RPMI8226 (cell line): ENCODE measurements at places on chromosomes 12 and 14.
A peak's percentile ranks its signal among the peaks of the same experiment; 100 is the strongest.

- DNase-seq = peak; percentile 43
Observed at GRCh38 chr14:80996049-80996901, 40.9 kb downstream of the TSHR start.

DNA sequence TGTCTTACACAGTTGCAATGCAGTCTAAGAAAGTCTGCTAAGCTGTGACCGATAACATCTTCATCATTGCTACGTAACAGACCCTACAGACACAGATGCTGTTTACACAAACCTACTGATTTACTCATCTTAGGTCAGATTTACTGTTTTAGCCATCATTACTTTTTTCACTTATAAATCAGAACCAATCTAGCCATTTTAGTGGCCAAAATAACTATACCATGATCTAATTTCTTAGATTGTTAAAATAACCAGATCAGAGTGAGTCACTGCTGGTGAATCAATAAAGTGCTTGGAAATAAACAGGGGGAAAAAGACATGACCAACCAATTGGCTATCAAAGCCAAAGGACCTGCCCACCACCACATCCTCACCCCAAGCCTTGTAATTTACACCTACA, 57.0 kb upstream of the FOXN3 start:
- no peak for DNase-seq

- no peak for DNase-seq
Observed at GRCh38 chr14:104314251-104314941, 176.0 kb downstream of the KIF26A start.

GRCh38 chr12:5008661-5009060, 35.0 kb upstream of the KCNA5 start:
- DNase-seq = no peak

DNA sequence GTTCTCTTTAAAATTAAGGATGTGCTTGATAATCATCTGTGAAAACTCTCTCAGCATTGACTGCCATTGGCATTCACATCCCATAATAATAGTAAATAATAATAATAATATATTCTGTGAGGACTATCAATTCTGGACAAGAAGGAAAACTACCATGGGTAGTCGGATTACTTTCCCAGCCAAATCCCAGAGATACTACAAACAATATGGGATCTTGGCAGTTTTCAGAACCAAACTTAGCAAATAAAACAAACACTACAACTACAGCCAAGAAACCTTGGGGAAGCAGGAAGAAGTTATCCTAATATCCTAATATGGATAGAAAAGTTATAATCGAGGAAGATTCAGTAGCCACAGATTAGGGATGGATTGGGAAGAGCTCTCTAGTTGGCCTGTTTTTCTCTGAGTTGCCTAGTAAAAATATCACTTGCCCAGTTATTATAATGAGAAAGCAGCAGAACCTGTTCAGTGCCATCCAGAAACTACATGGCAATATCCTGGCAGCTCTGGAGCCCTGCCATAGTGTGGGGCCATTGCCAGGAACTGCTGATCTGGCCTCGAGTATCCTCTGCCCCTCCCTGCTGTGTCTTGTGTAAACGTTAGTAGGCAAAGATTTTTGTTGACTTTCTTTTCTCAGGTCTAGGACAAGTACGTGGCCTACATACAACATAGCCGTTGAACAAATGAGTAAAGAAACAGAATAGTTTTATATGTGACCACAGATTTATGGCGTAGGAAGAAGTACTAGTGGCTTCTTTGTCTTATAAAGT, 193.5 kb downstream of the SLC2A13 start:
- no peak for DNase-seq

DNA sequence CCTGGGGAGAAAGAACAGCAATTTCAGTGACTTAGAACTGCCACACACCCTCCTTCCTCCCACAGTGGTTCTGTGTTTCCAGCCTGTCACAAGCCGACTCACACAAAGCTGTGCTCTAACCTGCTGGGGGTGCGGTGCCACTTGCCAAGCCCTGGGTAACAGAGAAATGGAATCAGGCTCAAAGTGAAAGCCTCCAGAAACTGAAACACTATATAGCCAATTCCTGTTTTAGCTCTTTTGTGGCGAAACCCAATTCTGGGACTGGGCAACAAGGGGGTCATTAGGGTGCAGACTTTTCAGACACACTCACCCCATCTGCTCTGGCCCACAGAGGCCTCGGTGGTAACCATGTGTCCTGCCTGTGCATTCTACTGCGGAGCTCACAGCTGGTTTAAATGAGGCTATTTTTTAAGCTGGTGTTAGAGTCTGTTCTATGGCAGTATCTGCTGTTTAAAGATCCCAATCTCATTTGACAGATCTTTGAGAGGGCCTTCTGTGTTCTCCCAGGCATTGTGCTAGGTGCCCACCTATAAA, 15.2 kb upstream of the ACTR6 start:
- DNase-seq = no peak

DNA sequence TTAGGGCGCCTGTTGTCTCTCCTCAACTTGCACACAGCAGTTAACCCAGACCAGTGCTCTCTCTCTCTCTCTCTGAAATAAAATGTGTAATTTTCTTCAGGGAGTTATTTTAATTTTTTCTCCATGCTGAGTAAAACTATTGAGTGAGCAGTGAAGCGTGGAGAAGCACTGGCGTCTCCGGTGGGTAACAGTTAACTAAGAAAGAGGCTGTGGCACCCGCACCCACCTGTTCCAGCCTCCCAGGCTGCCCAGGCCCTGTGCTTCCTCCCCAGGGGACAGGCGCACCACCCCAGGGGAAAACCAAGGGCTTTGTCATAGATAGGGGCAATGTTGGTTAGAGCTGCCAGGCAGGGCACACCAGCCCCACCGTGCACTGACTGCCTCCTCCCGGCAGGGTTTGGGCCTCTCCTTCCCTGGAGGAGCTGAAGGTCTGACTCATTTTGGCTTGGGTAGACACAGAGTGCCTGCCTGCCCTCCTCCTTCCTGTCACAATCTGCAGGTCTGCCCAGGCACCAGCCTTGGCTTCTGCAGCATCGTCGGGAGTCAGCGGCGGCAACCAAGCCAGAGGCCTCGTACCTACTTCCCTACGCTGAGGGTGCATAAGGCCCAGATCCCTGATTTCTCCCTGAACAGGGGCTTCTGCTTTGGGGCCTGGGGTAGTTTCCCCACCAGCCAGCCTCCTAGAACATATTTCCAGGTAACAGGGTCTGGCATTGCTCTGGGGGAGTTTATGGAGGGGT, 3.9 kb downstream of the HOXC5 start:
- no peak for DNase-seq

GRCh38 chr12:7431993-7432685, 11.8 kb downstream of the CD163L1 start:
- DNase-seq = no peak

- no peak for DNase-seq
Observed at GRCh38 chr12:50282721-50283228, 545 bp downstream of the LIMA1 start.

DNA sequence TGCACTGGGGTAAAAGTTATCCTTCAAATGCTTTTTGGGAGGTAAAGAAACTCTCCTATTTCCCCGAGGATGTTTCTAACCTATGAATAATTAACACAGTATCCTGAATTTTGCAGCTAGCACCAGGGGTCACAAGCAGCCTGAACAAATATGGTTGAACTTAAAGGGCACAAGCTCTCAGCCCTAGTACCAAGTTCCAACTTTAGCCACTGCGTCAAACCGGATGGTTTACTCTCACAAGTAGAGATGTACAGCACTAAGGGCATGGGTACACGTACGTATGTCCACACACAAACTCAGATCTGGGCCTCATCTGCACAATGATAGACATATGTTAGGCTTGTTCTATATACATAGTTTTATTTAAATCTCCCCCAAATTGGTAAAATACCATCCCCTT, 4.7 kb downstream of the CCDC88C start:
- DNase-seq = no peak

DNA sequence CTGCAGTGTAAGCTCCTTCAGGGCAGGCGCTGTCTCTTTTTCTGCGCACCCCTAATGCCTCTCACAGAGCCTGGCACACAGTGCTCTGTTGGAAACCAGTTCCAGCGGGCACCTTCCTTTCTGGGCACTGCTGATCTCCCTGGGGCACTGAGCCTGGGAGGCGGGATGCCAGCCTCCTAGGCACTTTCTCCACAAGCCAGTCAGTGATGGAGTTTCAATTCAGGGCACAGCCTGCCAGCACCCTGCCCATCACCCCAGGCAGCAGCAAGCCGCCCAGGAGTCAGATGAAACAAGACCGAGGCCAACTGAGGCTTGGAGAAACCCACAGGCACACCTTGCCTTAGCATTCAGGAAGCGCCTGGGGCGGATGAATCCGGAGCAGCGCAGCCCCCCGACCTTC, 5.7 kb upstream of the CTDSP2 start:
- DNase-seq = no peak

DNA sequence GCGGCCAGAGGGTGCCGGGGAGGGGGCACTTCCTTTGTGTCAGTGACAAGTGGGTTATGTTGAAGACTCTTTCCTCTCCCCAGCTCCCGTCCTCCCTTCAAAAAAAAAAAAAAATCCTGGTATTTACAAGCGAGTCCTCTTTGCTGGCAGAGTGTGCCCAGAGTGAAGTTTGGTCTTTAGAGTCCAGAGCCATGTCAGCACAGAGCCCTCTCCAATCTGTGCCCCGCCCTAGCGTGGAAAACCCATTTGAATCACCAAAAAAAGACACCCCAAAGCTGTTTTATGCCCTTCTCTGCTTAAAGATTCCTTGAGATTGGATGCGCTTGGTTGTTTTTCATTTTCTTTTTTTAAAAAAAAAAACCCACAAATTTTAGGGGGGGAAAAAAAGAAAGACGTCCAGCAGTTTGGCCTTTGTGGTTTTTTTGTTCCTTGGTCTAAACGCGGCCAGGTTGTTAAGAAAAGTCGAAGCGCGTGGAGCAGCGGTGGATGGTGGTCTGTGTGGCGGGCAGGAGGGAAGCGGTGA, 3.3 kb downstream of the NKX2-1 start:
- DNase-seq = no peak

- DNase-seq = no peak
Observed at GRCh38 chr12:52267266-52267665, 7.2 kb upstream of the KRT86 start.

- no peak for DNase-seq
Observed at GRCh38 chr12:26629864-26630263, 203.1 kb downstream of the ITPR2 start.

GRCh38 chr14:105484069-105484996, 2.4 kb upstream of the CRIP1 start:
- no peak for DNase-seq

- DNase-seq = no peak
Observed at GRCh38 chr12:68825569-68826217, 17.7 kb downstream of the MDM2 start.

DNA sequence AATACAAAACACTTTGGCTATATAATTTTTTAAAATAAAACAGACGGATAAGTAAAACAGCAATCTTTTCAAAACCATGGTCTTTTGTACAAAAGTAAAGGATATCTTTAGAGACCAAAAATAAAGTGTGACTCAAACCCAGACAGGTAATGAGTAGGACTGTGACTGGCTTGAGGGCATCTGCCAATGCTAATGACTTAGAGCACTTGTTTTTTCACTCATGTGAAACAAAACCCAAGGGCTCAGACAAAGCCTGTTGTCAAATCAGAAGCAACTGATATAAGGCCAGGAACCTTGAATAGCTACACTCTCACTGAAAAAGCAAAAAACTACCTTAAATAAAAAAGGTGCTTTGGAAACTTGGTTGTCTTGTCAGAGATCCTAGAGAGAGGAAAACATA, 357.4 kb downstream of the TMEM117 start:
- no peak for DNase-seq
